Left ventricle myocardium superior (tissue), 1 donor: ENCODE measurements at places on chromosomes 1 and 21. TPM values are rescaled to one million over a fixed set of nuclear protein-coding genes. Genes with fewer than 3 reads are reported as not detected.

- DNase-seq: no peak
Observed at GRCh38 chr1:173294843-173295242, 87.7 kb upstream of the TNFSF4 start.

GRCh38 chr1:51340380-51340779, 10.0 kb upstream of the TTC39A start:
- DNase-seq: no peak

DNA sequence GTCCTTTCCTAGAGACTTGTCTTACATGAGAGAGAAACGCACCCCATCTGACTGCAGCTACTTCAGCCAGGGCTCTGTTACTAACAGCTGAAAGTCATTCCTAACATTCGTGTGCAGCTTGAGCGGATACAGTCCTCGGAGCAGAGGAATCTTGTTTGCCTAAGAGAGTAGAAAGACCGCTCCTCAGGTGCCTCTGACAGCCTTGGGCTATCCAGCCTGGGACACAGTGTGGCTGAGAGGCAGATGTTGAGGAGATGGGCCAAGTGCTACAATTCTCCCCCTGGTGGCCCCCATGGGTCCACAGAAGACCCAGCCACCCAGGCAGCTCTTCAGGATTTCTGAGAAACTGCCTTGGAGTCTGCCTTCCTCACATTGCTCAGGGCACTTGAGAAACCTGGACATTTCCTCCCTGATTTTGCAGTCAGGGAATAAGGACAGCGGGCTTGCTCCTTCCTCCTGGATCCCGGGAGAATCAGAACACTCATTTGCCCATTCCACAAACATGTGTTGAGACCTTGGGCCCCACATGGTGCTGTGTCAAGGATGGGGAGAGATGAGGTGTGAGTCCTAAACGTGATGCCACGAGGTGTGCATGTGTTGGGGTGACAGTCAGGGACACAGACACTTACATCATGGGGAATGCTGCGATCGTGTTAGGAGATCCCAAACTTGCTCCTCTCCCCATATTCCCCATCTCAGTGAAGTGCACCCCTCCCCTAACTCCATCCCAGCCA, 13.1 kb downstream of the TRIM62 start:
- DNase-seq: no peak

- no peak for DNase-seq
Observed at GRCh38 chr1:200668514-200669313, 993 bp downstream of the DDX59 start.

- no peak for DNase-seq
Observed at GRCh38 chr1:71339238-71339637, 258.4 kb upstream of the ZRANB2 start.

Gene LRRC71
- 0.17 TPM for total RNA-seq

Gene FOXJ3
- 35.1 TPM for total RNA-seq

Gene PTGS2
- total RNA-seq: 0.77 TPM
